ENCODE measurements at places on chromosomes 5 and 9.

DNA sequence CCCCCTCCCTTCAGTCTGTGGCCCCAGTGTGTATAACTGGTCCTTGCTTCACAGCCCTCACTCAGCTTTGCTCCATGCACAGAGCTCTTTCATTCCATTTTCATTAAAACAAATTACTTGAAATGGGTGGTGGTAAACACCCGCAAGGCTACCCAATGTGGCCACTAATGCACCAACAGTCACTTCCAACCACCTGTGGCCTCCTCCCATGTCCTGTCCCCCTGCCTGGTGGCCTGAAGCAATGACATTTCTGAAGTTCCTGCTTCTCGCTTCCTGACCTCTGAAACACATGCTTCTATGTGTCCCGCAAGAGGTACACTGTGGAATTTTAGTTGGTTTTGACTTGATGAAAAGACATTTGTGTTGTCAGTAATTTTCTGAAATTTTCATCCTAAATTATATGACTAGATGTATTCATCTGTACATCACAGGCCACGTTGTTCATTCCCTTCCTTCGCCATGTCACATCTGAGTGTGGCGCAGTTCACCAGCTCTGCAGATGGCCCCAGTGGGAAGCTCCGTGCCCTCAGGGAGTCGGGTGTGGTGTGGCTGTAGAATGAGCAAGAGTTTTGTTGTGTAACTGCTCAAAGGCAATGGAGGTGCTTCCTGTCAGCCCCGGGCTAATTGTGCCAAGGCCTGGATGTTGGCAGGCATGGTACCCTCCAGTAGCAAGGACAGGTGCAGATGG, 9.6 kb downstream of the ROPN1L start:
- DNase-seq: no peak

DNA sequence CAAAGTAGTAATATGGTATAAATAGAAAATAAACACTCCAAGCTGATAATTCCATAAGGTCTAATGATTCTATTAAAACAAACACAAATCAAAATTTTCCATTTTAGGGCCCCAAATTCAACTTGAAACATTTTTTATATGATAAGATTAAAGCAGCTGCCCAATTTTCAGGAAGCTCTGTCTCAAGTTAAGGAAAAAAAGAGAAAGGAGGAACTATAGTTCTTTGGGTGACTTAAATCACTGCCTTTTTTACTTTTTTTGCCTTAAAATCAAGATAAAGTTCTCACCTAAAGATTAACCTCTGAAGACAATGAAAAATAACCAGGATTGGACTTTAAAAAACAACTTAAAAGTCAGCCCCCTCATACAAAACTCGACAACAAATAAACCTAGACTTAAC, 76.0 kb upstream of the IFNE start:
- no peak for DNase-seq

DNA sequence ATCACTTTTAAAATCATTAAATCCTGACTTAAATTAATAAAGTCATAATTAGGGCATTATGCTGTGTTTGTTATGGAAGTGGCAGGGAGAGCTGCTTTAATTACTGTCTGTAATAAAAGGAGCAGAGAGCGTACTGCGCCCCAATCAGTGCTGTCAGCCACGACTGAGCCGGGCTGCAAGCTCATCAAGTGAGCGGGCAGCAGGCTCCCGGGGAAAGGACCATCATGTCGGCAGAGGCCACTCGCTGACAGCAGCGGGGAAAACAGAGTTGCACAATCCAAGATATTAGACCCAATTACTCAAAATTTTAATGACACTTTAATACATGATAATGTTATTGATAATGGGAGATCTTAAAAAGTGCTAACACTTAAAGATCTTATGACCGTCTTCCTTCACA, 181.6 kb downstream of the AP3B1 start:
- no peak for DNase-seq

DNA sequence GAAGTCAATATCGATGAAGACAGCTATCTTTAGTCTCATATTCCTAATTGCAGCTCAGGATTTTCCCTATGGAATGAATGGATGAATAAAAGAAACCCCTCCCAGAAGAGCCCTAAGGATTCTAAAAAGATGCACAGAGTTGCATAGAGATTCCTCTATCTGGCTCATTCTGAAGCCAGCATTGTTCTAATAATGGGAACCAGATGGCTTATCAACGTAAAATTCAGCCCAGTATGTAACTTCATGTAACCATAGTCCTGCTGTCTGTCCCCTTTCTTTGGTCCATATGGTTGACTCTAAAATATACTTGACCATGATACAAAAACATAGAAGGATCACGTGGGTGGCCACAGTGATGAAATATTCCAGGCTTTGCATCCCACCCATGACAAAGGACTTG, 508.6 kb downstream of the RASEF start:
- DNase-seq: no peak

DNA sequence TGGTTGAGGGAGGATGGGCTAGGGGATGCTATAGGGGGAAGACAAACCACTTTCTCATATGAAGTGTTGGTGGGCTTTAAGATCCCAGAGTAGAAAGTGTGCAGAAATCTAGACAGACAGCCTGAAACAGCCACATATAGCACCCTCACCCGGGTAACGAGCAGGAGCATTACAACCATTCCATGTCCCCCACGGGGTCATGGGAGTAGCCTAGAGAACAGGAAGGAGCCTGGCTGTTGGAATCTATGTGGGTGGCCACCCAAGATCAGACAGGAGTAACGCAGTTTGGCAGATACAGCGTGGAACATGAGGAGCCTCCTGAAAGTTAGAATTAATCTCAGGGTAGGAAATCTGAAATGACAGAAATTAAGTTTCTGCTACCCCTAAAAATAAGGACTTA, 146.1 kb upstream of the RAI14 start:
- DNase-seq: no peak

DNA sequence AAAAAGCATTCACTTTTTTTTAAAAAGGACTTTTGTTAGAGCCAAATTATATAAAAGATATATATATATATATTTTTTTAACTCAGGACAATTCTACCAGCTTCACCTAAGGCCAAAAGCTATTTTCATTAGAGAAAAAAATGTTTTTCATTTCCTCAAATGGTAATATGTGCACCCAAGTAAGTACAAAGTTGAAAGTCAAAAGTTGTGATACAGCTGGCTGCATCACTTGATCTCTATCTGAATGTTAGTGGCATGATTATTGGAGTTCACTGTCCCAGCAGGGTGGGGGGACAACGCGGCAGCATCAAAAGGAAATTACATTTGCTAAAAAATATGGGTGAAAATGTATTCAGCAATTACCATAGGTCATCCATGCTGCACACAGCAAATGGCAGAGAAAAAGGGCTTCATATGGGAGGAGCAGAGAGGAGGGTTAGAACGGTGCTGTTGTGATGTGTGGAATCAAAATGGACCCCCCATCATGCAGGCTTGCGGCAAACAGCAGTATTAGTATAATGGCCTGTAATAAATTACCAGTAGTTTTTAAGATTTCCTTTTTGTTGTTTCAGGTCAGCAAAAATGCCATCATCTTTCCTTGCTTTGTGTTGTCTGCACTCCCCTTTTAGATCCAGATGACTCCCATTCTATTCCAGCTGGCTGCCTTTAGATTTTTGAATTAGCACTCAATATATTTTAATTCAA, 253.7 kb downstream of the MAT2B start:
- DNase-seq: no peak

DNA sequence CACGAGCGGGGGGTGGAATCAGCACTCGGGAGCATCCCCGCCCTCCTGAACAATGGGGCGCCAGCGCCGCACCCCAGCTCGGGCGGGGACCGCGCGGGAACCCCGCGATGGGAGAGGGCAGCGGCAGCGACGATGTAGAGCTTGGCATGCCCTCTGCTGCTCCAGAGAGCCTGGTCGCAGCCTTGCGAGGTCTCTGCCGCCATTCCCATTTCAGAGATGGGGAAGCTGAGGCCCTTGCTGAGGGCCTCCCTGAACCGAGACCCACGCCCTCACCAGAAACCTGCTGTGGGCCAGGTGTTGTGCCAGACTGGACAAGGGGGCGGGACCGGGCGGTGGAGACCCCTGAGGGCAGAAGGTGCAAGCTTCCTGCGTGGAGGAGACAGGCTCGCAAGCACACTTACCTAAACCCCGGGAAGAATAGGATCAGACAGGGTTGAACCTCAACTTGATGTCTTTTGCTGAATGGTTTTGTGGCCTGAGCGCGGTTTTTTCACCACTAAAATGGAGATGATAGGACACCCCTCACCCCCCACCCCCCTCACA, 647 bp upstream of the MEGF9 start:
- DNase-seq: no peak

DNA sequence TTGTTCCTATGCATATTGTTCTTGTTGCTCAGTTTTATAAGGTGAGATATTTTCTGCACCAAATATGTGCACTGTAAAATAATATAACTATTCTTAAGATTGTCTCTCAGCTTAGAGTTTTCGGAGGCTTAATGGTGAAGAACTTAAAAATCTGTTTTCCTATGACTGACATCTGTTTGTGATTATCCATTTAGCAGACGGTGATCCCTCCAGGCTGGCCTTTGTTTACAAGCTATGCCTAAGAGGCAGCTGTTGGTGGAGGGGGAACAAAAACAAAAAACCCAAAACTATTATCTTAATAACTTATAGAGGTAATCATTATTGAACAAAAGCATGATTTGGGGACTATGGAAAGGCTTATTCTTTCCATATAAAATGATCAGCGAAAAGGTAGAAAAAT, 658 bp downstream of the PDCD1LG2 start:
- DNase-seq: no peak

- no peak for DNase-seq
Observed at GRCh38 chr5:60185231-60186099, 291.9 kb upstream of the PDE4D start.

DNA sequence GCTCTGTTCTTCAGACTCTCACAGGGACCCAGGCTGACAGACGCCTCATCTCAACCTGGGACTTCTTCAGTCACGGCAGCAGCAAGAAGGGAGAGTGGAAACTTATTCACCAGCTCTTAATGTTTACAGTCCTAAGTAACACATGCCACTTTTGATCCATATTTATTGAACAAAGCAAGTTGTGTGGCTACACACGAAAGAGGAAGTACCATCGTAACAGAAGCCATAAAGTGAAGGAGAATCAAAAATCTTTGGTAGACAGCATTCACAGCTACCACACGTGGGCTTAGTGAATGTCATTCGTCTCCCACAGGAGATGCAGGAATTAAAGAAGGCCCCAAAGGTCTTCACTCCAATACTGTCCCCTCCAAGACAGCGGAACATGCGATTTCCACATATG, 582.6 kb downstream of the CETN3 start:
- DNase-seq: no peak

Data from large intestine (tissue), 12 donors.